ENCODE measurements at places on chromosomes 1 and 21.

GRCh38 chr1:236257216-236257615, 24.5 kb downstream of the ERO1B start:
- ATAC-seq = no peak

GRCh38 chr1:25763493-25763892, 36.5 kb upstream of the SELENON start:
- no peak for ATAC-seq

GRCh38 chr1:215201283-215201682, 118.7 kb downstream of the KCNK2 start:
- no peak for ATAC-seq

- ATAC-seq = no peak
These were observed 3.0 kb downstream of the RXFP4 start for GRCh38 chr1:155944444-155944799.

DNA sequence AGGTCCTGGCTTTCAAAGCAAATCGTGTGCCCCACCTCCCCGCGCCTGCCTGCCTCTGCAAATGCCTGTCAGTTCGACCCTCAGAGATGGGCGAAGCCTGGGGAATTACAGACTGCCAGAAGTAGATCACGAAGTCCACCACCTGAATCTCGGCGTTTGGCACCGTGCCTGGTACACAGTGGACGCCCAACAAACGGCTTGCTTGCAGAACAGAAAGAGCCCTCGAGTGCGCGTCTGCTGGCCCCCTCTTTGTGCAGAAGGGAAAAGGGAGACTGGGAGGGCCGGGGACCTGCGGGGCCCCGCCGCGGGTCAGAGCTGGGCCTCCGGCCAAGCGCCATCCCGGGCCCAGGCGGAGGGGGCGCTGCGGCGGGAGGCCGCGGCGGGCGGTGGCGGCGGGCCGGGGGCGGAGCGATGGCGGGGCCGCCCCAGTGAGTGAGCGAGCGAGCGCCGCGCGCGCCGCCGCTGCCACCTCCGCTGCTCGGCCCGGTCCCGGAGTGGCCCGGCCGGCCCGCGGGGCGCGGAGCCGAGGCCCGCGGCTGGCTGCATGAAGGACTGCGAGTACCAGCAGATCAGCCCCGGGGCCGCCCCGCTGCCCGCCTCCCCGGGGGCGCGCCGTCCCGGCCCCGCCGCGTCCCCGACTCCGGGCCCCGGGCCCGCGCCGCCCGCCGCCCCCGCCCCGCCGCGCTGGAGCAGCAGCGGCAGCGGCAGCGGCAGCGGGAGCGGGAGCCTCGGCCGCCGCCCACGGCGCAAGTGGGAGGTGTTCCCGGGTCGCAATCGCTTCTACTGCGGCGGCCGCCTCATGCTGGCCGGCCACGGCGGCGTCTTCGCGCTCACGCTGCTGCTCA, at the start of gene ZDHHC18:
ZDHHC18 (plus strand) TSS at position 428 of the 845 bp plus-strand sequence; CDS start at position 545, 117 bp downstream.
- peak; percentile 95 for ATAC-seq

DNA sequence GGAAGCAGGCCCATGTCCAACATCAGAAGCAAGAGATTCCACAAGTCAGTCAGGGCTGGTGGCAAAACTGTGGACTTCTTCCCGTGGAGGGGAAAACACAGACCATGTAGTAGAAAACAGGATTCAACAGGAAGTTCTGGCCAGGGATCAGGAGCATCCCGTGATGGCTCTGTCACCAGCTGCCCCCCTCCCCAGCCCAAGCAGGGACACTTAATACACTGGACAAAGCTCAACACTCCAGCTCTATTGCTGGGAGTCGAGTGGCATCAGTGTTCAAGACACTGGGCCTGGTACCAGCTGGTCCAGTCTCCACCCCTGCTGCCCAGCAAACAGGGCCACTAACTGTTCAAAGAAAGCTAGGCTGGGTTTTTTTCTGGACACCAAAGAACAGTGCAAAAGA, 3.7 kb downstream of the SLC45A3 start:
- ATAC-seq = no peak

DNA sequence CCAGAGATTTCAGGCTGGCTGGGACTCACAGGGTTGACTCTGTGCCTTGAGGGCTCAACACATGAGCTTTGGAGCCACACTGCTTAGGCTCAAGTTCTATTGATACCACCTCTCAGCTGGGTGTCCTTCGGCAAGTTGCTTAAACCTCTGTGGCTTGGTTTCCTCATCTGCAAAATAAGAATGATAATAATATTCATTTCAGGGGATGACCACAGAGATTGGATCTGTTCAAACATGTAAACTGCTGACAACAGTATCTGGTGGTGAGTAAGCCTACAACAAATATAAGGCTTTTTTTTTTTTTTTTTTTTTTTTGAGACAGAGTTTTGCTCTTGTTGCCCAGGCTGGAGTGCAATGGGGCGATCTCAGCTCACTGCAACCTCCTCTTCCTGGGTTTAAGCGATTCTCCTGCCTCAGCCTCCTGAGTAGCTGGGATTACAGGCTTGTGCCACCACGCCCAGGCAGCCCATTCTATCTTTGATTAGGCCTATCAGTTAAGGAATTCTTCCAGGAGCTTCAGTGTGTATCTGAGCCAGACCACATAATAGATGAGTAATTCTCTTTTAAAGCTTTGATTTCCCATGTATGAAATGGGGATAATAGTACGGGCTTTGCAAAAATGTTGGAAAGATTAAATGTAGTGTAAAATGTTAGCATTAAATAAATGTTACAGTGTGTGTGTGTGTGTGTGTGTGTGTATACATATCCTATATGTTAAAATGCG, 437.6 kb downstream of the PRDM2 start:
- ATAC-seq = no peak

- no peak for ATAC-seq
These were observed 3.0 kb upstream of the MPL start for GRCh38 chr1:43334453-43335205.

GRCh38 chr1:28796352-28797211, 15.4 kb upstream of the OPRD1 start:
- ATAC-seq = no peak

DNA sequence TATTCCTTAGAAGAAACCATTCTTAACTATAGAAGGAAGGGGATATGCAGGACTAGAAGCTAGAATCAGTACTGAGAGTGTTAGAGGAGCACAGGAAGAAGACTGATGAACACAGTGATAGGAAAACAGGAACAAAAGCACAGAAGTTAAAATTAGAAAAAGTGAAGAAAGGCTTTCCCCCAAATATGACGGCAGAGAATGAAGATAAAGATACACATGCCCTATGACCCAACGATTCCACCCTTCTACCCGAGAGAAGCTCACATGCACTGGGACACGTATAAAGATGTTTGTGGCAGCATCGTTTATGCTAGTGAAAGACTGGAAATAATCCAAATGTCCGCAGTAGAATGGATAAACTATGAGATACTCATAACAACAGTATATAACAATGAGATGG, 74.2 kb downstream of the DTL start:
- no peak for ATAC-seq

- no peak for ATAC-seq
These were observed 20.7 kb upstream of the PADI4 start for GRCh38 chr1:17287130-17287776.

DNA sequence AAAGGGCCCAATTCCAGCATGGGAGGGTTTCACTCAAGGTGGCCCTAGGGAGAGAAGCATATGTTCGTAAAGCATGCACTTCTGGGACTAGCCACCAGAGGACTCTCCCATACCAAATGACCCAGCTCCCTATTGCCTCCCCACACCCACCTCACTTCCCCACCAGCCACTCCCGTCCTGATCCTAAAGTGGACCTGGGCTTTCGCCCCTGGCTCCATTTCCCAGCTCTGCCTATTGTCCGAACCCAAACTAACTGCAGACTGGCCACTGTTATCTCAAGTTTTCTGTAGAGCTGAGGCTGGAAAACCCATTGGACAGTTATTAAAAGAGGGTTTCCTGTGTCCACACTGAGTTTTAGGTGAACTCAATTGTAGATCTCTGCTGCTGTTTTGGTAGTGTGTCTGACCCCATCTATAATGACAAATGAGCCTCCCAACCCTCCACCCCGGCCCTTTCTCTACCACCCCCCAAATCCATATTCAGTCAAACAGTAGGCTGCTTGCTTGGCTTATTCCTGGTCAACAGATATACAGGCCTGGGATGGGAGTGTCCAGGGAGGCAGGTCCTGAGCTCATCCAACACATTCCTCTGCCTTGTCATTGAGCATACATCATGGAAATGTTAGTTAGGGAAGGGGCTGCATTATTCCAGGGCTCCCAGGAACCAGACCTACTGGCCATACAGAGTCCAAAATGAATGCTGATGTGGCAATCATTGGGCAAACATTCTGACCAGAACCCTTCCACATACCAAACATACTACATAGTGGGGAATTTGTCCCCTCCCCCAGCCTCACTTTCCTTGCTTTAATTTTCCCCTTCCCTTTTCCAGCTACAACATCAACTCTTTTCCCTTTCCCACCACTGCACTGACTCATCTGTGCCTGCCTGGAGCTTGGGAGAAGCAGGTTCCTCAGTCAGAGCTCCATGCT, 59.2 kb downstream of the ABCA4 start:
- ATAC-seq = peak; percentile 77

DNA sequence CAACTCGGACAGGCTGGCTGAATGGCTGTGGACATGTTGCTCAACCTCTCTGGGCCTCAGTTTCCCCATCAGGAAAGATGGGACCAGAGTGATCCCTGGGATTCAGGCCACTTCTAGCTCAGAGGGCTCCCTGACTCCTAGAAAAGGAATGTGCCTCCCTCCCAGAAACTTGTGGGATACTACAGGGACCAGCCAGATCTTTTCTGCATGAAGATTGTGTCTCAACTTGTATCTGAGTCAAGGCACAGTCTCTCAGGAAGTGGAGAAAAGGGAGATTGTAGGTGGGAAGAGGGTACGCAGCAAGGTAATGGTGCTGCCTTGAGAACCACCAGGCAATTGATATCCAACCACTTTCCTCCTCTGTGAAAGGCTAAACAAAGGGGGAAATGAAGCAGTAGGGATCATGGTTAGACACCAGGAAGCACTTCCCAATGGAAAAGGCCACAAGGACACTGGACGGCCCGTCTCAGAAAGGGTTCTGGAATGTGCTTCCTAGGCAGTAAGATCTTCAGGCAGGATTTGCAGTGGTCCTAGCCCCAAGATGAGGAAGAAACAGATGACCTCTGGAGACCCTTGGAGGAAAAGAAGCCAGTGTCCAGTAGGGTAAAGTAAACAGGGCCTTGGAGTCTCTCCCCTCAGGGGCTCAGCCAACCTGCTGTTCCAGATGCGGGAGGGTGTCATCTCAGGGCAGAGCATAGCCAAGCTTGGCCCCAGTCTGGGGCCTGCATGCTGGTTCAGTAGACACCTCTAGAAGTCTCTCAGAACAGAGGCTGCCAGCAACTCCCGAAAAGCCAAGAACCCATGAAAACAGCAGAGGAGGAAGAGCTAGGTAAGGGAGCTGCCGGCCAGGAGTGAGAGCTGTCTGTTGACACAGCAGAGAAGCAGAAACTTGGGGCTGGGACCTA, 16.8 kb downstream of the IFFO2 start:
- no peak for ATAC-seq

- ATAC-seq = no peak
These were observed 11.2 kb downstream of the TRAF3IP3 start for GRCh38 chr1:209767096-209767495.

GRCh38 chr1:201083741-201084140, 28.5 kb downstream of the CACNA1S start:
- ATAC-seq = no peak

- no peak for ATAC-seq
These were observed 44.1 kb downstream of the NIBAN1 start for GRCh38 chr1:184930232-184930631.

DNA sequence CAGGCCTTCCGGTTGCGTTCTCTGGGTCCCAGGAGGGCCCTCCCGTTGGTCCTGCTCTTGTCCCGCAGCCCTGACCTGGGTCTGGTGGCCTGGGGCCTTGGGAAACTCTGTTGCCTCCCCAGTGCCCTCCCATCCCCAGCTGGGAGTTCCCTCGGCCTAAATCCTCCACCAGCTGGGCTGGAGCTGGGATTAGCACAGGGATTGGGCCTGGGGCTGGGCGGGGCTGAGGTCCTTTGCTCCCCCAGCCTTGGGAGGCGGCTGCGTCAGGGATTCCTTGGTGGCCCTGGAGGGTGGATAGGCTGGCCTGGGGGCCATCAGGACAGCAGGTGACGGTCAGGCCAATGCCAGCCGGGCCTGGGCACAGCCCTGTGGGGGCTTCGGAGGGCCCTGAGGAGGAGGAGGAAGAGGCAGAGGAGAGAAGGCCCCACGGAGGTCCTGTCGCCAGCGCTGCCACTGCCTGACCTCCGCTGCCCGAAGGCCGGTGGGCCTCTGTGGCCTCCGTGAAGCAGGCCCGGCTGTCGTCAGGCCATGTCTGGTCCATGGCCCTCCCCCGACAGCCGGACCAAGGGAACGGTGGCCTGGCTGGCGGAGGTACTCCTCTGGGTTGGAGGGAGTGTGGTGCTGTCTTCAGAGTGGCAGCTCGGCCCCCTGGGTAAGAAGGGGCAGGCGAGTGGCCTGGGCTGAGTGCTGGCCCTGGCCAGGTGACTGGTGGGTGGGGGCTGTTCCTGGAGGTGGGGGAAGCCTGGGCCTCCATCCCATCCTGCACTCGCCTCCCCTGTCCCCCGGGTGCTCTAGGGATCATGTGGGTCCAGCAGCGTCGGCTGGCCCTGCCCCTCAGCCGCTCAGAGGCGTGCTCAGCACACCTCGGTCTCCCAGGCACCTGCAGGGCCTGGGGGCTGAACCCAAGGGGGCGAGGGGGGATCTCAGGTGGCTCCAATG, at the start of gene PLCH2:
PLCH2 (plus strand) TSS at position 229 of the 939 bp plus-strand sequence; CDS start at position 529, 300 bp downstream.
- ATAC-seq = no peak

DNA sequence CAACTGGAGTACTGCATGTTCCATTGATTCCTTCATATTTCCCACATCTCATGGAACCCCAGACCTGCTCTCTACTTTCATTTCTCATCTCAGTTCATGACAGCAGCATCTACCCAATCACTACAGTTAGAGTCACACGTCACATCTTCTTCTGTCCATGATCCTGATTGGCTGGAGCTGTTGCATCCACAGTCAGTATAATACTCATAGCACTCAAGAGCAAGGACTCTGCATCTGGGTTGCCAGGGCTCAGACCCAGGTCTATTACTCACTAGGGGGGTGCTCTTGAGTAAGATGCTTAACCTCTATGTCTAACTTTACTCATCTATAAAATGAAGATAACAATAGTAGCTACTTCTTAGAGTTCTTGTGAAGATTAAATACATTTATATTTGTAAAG, 4.4 kb upstream of the XPR1 start:
- ATAC-seq = no peak

DNA sequence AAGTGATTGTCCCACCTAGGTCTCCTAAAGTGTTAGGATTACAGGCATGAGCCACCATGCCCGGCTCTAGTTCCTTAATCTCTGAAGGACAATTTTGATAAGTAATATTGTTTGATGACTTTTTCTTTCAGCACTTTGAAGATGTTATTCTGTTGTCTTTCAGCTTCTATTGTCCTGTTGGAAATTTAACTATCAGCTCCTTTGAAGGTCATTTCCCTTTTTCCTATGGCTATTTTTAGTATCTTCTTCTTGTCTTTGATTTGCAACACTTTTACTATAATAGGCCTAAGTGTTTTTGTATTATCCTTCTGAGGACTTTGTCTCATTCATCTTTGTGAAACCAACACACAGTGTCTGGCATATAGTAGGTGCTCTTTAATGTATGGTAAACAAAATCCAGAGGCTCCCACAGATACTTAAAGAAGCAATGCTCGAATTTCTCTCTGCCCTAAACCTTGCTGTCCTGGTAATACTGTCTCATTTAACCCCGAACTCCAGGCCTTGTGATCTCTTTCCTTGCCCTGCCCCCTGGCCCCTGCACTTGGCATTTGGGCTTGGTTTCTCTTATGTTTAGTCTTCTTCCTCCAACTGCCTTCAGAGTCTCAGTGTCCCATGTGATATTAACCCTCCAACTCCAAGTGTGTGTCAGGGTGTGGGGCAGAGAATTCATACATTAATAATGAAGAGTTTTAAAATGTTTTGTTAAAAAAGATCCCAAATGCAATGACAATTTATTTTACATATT, 19.0 kb upstream of the AGO1 start:
- ATAC-seq = no peak

- no peak for ATAC-seq
These were observed 15.7 kb downstream of the PTCH2 start for GRCh38 chr1:44827197-44828002.

All from gastroesophageal sphincter (tissue), 4 donors.